Breast epithelium (tissue), 4 donors: ENCODE measurements at places on chromosomes 16 and 17.

GRCh38 chr16:27407133-27407532, 5.2 kb downstream of the IL21R start:
- H3K4me1 ChIP-seq, result no peaks in the 10 kb centered on the region
- no peak overlapping the region for H3K4me3 ChIP-seq
- DNase-seq, result no peak
- H3K27ac ChIP-seq, result no peak overlapping the region

- H3K4me3 ChIP-seq, result no peak overlapping the region
- H3K4me1 ChIP-seq, result no peaks in the 10 kb centered on the region
- H3K36me3 ChIP-seq, result no peaks in the 10 kb centered on the region
- no peaks in the 10 kb centered on the region for H3K27me3 ChIP-seq
- no peak overlapping the region for H3K27ac ChIP-seq
Observed at GRCh38 chr17:37791447-37792399, 46.9 kb upstream of the HNF1B start.

DNA sequence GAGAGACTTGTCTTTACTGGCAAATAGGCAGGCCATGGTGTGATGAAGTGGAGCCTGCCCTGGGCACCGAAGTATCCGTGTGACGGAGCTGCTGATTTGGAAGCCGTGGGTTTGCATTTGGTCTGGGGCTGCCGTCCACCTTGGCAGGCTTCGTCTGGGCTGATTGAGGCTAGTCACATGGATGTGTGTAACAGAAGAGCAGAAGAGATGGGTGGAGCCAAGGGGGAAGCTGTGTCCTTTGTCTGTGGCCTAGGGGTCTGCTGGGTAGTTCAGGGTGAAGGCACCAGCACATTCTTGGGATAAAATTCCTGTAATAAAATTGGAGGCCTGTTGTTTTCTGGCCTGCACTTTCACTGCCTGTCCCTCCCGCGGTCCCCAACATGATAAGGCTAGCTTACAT, 106.1 kb downstream of the AATF start:
- H3K4me3 ChIP-seq, result no peak overlapping the region
- no peaks in the 10 kb centered on the region for H3K27me3 ChIP-seq
- H3K36me3 ChIP-seq, result no peaks in the 10 kb centered on the region

DNA sequence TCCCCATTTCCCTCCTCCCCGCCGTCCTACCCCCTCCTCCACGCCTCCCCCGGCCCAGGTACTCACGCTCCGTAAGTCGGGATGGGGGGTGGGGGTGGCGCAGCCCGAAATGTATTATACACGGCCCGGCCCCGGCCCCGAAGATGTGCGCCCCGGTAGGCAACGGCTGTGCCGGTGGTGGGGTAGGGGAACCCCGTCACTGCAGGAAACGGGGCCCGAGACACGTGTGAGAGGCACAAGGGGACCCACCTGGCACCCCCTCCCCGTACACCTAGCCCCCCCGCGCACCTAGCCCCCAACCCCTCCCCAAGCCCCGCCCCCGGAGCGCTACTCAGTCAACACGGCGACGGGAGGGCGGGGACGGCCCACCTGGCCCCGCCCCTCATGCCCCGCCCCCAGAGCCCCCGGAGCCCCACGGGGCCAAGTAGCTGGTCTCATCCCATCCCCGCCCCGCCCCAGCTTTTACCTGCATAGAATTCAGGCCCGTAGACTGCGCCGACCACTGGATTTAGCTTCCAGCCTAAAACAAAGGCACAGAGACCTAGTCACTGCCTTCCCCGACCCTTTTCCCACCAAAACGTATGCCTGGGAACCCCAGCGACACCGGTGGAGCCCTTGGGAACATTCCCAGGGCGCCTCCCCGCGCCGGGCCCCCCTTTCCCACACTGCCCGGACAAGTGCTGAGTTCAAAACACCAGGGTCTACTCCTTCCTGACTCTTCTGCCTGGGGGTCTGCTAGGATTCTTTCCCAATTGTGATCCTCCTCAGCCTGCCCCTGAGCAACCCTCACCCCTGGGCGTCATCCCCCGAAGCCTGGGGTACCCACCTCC, 22.8 kb downstream of the ENGASE start:
- no peaks in the 10 kb centered on the region for H3K36me3 ChIP-seq
- H3K4me3 ChIP-seq, result no peak overlapping the region
- DNase-seq, result no peak
- H3K4me1 ChIP-seq, result no peaks in the 10 kb centered on the region

GRCh38 chr17:7307686-7308624, 527 bp downstream of the EIF5A start:
- peak overlapping the region; percentile 81 for H3K4me3 ChIP-seq
- peak overlapping the region; percentile 98 for H3K27ac ChIP-seq
- H3K36me3 ChIP-seq, result no peaks in the 10 kb centered on the region
- H3K4me1 ChIP-seq, result peaks cover 19% of the 10 kb centered on the region
